Thoracic aorta (tissue), 2 donors: ENCODE measurements at places on chromosomes 1 and 21.

- no peak for DNase-seq
Measured at GRCh38 chr1:83109692-83110091, 889.2 kb downstream of the TTLL7 start.

GRCh38 chr1:176073524-176074157 is 133.4 kb downstream of the COP1 start:
- peak; percentile 11 for DNase-seq

DNA sequence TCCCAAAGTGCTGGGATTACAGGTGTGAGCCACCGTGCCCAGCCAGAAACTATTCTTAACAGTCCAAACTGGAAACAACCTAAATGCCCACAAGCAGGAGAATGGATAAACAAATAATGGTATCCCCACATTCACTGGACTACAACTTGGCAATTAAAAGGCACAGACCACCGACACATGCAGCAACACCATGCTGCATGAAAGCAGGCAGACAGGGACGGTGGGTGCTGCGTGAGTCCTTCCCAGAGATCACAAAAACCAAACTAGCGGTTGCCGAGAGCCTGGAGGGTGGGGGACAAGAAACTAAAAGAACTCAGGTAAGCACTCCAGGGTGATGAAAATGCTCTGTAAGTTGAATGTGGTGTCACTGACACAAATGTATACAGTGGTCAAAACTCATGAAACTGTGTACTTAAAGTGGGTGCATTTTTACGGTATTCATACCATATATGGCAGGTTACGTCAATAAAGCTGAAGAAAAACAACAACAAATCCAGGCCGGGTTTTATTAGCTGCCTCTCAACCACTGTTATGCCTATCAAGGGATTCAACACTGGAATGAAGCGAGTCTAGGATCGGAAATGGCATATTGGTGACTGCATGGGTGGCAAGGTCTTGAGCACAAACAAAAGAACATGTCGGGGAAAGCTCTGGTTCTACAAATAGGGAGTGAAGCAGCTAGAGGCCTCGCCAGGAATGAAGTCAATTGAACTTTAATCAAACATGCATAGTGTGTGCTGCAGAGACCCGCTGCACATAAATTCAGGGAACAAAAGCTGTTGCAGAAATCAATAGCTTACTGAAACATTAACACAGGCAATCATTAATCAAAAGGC is 52.4 kb downstream of the SLC45A1 start:
- DNase-seq: no peak

DNA sequence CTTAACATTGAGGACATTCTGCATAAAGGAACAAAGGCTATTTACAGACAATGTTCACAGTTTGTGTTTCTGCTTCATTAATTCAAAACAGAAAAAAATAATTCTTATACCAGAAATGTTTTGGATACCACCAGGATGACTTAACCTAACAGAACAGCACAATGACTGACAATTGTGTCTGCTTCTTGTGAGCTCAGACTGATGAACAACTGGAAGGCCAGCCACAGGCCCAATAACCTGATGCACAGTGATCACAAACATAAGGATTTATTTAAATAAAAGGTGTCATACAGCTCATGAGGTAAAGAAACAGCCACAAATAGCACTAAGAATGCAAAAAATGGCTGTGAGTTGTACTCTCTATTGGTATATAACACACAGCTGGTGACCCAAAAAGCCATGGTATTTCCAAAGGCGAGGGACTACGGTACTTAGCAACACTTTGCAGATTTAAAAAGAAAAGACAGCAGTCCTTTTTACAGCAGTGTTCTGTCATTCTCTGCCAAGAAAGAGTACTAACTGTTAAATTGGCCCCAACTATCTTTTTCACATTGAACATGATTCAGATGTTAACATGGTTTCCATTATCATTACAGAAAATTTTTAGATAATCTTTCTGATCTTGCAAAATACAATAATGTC is 32.1 kb upstream of the DDAH1 start:
- DNase-seq: no peak

- no peak for DNase-seq
Measured at GRCh38 chr1:78703806-78704205, 54.2 kb downstream of the IFI44 start.

GRCh38 chr1:211928290-211928801 is 97.8 kb upstream of the LPGAT1 start:
- DNase-seq: no peak

GRCh38 chr1:230986976-230987375 is 8.1 kb downstream of the ARV1 start:
- DNase-seq: no peak
